Activated CD4-positive, alpha-beta T cell treated with anti-CD3 and anti-CD28 coated beads, Interleukin-2, amount 50 U/mL, for 48 hours (primary cell): ENCODE measurements at places on chromosomes 3 and 15.

DNA sequence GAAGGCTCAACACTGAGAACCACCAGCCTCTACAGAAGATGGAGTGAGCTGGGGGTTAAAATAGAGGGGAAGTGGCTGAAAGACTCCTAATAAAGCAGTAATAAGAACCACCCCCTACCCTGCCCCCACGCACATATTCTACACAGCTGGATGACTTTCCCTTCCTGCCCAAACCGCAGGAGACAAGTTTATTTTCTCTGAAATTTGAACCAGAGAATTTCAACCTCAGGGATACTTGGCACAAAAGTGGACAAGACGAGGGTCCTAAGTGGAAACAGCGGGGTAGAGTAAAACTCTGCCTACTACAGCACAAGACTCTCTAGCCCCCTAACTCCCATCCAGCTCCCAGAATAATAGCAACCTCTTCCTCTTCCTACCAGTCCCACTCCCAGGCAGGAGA is 28.4 kb downstream of the USF3 start:
- no peak for DNase-seq

DNA sequence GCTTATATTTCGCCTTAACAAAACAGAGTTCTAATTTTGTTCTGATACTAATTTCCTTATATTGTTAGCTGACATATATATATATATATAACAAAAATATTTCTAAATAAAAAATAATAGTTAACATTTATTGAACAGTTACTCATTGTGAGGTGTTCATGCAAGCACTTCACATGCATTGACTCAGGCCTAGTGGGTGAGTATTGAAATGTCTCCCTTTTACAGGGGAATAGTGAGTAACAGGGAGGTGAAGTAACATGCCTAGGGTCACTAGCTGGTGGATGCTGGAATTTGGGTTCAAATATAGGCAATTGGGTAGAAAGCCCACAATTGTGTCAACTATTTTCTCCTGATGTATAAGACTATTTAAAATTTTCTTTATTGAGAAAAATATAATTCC is 102.6 kb upstream of the ZPLD1 start:
- no peak for DNase-seq

DNA sequence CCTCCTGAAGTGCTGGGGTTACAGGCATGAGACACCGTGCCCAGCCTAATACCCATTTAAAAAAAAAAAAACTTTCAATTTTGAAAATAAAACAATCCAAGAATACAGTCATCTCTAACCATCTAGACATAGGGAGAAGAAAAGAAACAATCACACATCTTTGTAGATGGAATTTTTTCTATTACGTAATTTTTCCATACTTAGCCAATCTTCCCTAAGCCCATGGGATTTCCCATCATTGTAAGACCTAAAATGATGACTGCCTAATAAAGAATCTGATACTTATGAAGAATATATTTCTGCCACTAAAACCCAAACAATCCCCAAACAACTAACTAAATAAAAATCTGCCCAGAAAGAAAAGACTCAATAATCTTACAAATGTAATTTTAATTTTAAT is 88.7 kb downstream of the CBLB start:
- DNase-seq = no peak

DNA sequence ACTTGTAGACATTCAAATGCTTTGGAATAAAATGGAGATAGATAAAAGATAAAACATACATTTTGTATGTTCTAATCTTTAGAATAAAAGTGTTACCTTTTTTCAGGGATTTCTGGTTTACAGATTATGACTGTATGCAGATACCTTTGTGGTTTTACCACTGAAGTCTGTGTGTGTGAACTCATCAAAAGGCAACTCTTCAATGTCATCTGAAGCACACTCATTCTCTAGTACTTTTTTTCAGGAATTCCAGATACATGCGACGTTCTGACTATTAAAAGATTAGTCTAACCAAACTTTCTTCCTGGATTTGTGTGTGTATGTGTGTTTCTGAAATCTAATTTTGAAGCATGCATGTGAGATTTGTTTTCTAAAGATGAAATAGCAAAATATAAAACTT is 188.6 kb downstream of the NLGN1 start:
- DNase-seq = no peak

- DNase-seq = no peak
Measured at GRCh38 chr3:196737655-196738054, 2.0 kb upstream of the PAK2 start.

- no peak for DNase-seq
Measured at GRCh38 chr3:103047640-103048039, 612.8 kb downstream of the ZPLD1 start.

DNA sequence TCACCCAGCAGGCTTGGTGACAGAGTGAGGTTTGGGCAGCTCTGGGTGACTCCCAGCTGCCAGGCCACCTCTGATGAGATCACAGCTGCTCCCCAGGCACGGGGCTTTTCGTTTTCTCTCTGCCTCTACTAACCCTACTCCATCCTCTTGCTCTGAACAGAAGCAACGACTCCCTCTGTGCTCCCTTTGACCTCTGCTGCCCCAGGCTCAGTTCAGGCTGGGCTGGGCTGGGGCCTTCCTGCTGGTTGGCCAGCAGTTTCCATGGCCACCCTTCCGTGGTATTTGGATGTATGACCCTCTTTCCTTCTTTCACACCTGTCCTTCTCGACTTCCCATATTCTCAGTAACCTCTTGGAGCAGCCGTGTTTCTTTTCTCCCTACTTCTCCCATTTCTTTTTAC is 8.6 kb downstream of the RGMA start:
- no peak for DNase-seq

GRCh38 chr15:85597155-85597815 is 197.4 kb downstream of the KLHL25 start:
- peak; percentile 15 for DNase-seq

DNA sequence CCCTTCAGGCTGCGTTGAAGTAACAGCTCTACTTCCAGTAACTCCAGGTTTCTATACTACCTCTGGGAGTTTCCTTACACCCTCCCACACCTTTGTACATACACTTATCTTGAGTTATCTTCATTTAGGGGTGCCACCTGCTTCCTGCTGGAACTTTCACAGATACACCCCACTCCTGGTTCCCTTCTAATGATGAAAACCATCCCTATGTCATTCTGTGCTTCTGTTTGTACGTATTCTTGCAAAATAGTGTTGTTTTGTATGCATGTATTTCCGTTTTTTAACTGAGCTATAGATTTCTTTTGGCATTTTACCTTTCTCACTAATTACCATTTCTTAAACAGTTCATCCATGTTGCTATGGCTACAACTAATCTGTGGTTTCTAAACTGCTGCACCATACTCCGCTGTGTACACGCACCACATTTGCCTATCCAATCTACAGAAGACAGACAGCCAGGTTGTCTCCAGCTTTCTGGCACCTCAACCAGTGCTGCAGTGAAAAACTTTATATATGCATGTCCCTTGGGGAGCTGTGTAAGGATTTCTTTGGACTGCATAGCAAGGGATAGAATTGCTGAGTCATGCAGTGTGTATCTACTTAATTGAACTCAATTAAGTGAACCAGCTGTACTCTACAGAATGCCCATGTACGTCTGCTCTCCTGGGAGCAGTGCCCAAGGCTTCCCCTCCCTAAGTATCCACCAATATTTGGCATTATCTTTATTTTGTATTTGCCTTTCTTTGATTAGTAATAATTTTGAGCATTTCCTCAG is 61.4 kb upstream of the ST8SIA2 start:
- no peak for DNase-seq

GRCh38 chr15:91954292-91954691 is 100.8 kb downstream of the SLCO3A1 start:
- DNase-seq = no peak

- peak; percentile 18 for DNase-seq
Measured at GRCh38 chr15:68586274-68586961, 7.6 kb downstream of the CORO2B start.

DNA sequence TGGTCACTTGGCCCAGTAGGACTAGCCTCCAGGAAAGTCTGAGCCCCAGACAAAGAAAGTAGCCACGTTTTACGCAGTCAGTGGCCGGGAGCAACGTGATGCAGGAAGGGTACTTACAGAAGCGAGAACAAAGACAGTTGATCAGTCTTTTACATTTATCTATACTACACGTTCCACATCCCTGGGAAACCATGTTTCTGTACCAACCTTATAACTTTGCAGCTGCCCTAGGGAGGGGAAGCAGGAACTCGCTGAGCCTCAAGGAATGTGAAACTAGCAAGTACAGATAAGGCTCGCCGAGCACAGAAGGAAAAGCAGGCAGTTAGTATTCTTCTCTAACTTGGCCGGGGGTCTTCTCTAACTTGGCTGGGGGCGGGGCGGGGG is 3.4 kb upstream of the KNL1 start:
- no peak for DNase-seq

GRCh38 chr3:13134879-13135206 is 61.6 kb upstream of the IQSEC1 start:
- no peak for DNase-seq
